Lung microvascular endothelial cell (primary cell): ENCODE measurements at places on chromosomes 4 and X. TPM values are rescaled to one million over a fixed set of nuclear protein-coding genes. Genes with fewer than 3 reads are reported as not detected.

The TMPRSS11E gene
- total RNA-seq: not detected in 2 replicates

The ZMAT1 gene
- 0.65 and 1.2 TPM in 2 replicates for total RNA-seq

The MAGIX gene
- 0.60 and 0.65 TPM in 2 replicates for total RNA-seq

The CCDC110 gene
- total RNA-seq: 0.44 and 0.60 TPM in 2 replicates

The SPANXA2 gene
- not detected in 2 replicates for total RNA-seq

The MAML3 gene
- 4.0 and 4.8 TPM in 2 replicates for total RNA-seq

The BTC gene
- total RNA-seq: not detected in 2 replicates

The MAGEA2B gene
- total RNA-seq: not detected in 2 replicates

GRCh38 chr4:14340321-14340720 lies 662.0 kb upstream of the CPEB2 start:
- DNase-seq: no peak

- DNase-seq: no peak
These were observed 64.1 kb upstream of the SCOC start for GRCh38 chr4:140309124-140309870.

DNA sequence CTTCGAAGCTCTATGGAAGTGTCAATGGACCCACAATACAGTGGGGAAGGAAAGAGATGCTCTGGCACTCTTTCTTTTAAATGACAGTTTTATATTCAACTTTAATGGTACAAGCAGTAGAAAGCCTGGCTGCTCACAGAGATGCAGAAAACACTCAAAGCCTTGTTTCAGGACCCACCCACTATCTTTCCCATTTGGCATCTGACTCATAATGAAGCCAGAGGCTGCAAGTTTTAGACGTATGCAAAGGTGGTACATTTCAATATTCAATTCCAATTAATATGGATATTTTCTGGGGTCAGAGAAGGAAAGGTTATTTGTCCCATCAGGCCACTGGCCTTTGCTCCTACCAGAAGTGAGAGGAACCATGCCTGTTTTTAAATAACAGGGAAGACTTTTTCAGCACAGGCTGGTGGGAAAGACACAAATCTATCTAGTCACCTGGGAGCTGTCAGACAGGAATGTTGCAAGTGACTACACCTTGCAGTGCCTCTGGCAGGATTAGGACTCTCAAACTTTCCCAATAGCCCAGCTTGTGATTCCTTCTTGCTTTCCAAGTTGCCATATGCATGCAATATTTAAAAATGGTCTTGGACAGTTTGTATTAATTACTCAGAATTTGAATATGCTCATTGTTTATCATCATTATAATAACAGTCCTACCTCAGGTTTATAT lies 70.0 kb upstream of the RAB40AL start:
- DNase-seq: no peak

DNA sequence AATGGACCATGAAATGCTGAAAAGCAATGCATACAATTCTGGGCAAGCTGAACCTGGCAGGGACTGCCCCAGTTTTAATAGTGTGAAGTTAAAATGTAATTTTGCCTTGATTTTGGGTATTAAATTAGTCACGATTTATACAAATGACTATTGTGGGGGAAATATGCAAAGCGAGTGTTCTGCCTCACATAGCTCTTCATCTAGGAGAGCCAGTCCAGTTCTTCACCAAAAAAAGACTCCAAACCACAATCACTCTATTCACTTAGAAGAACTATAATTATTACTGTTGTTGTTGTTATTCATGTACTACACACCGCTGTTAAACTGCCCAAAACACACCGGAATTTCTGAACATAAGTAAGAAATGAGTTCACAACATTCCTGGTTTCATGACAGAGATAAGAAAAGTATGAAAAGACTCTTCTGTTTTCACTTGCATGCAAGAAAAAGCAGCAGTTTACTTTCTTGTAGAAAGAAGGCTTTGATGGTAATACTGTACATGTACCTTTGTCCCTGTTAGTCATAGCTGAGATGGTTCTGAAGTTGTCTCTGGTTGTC lies 101.9 kb downstream of the QRFPR start:
- no peak for DNase-seq

GRCh38 chrX:9442056-9442455 lies 22.8 kb upstream of the TBL1X start:
- DNase-seq: no peak

GRCh38 chrX:24412637-24413363 lies 52.3 kb upstream of the PDK3 start:
- no peak for DNase-seq

- DNase-seq: no peak
These were observed 42.2 kb upstream of the SMIM10 start for GRCh38 chrX:134948333-134949241.

GRCh38 chrX:69088171-69088938 lies 76.9 kb downstream of the PJA1 start:
- DNase-seq: no peak

GRCh38 chr4:171376724-171377123 lies 436.5 kb upstream of the GALNTL6 start:
- no peak for DNase-seq

DNA sequence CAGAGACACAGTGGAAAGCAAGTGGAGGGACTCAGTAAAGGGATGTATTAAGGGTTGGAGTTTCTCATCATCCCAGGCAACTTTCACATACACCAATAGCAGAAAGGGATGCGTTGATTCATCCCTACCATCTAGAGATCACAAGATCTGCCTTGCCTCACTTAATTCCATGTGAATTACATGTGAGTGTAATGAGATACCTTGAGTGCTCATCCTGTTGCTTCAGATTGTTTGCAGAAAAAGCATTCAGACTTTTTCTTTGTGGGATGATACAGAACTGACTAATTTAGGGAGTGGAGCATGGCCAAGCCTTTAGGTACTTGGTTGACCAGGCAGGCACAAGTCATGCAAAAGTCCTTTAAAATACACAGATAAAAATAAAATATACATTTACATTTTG lies 124.8 kb upstream of the SLIT2 start:
- no peak for DNase-seq

DNA sequence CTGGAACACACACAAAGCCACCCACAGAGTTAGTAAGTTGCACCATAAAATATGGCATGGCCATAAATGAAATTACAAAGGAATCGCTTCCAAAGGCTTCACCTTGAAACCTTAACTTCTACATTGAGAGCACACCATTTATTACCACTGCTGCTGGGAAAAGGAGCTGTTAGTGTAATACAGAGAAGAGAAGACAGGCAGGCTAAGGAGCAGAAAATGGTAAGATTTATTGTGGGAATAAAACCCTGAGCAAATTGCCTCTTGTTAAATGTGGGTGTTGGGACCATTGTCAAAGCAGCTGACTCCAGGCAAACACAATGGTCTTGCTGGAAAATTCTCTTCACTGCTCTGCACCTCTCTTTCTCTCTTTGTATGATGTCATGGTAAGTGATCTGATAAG lies 79.2 kb upstream of the NHS start:
- no peak for DNase-seq

DNA sequence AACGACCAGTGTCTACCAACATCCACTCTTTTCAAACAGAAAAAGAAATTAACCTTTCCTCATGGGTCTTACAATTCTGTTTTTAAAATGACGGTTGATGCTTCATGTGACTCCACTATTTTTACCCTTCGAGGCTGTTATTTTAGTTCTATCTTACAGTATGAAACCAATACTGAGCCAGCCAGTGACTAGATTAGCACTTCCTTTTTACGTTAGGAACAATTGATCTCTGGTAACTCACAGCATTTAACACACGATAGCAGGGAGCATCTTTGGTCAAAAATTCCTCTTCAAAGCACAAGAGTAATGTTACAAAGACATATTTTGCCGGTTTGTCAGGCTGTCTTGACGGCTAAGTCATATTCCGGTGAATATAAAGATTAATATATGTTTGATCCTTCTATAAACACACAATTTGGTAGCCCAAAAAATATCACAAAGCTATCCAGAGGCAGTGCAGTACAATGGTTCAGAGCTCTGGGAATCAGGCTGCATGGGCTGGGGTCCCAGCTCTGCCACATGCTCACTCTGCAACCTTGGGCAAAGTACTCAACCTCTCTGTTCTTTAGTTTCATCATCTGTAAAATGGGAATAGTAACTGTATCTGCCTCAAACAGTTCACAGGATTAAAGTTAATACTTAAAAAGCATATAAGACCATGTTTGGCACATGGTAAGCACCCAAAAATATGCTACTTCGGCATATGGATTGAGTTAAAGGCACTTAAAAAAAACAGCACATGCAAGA lies 62.9 kb upstream of the TXK start:
- no peak for DNase-seq

- no peak for DNase-seq
These were observed 179.5 kb downstream of the HS6ST2 start for GRCh38 chrX:132778917-132779316.

DNA sequence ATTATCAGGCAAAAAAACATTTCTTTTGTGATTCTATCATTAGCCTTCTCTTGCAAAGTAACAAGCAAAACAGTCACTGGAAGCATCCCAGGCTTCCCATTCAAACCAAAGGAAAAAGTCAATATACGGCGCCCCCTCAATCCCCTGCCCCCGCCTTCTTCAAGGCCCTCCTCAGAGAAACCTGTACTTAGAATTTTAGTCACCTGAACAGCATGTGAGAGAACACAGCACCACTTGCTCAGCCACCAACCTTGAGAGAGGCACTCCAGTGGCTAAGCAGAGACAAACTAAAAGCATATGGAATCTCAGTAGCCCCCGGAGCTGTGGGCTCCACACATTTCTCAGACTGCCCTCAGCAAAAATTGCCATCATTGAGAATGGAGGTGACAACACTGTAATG lies 25.2 kb downstream of the LEF1 start:
- no peak for DNase-seq

- no peak for DNase-seq
These were observed 240.6 kb downstream of the AFAP1 start for GRCh38 chr4:7699031-7699430.

DNA sequence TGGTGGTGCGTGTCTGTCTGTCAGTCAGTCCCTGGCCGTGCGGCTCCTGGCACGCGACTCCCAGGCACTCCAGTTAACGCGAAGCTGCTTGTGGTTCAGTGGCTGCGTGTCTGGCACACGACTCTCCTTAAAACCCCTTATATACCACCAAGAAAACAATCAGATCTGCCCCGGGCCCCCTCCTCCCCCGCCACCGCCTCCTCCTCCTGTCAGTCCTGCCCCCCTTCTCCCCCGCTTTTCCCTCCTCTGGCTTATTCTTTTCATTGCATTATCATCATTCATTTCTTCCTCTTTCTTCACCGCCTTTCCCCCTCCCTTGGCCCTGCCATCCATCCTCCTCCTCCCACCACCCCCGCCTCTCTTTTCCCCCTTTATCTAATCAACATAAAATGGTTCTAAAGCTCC lies at the start of gene NEUROG2:
Gene NEUROG2, minus strand, starts transcription at position 115 of the 405 bp plus-strand sequence. CDS start 705 bp downstream, outside the sequence.
- no peak for DNase-seq
